ENCODE measurements at places on chromosomes 5 and 9. TPM values are rescaled to one million over a fixed set of nuclear protein-coding genes. Genes with fewer than 3 reads are reported as not detected.

- ATAC-seq, result no peak
Observed at GRCh38 chr5:154984946-154985516, 28.5 kb upstream of the KIF4B start.

DNA sequence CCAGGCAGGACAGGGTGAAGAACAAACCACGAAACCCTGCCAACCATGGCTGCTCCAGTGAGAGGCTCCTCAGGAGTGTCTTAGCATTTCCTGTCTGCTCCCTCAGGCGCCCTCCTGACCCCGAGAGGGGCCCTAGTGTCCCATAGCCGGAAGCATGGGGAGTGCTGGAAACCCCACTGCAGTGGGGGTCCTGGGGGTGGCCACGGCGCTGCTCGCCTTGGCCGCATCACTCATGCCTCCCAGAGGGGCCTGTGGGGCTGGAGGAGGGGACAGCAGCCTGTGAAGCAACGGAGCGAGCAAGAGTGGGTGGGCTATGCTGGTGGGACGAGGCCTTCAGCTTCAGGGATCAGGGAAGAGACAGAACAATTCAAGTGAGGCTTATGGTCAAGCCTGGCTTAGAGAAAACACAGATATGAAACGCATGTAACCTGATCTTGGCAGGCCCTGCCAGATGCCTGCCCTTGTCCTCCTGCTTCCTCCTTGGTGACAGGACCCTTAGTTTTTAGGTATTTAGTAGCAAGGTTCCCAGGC is 219.1 kb downstream of the FANCC start:
- ATAC-seq, result no peak

GRCh38 chr5:180704362-180704761 is 35.5 kb downstream of the OR2Y1 start:
- no peak for ATAC-seq

Gene IFNA21
- total RNA-seq, result 0.77 TPM

Gene ZFP37
- total RNA-seq, result 13.8 TPM

Gene INSL4
- total RNA-seq, result 0.42 TPM

Gene DBH
- 0.73 TPM for total RNA-seq

Gene PCDHAC1
- total RNA-seq, result 21.7 TPM
